ENCODE measurements at places on chromosomes 3 and 15.

- no peaks in the 10 kb centered on the region for H3K36me3 ChIP-seq
- DNase-seq, result no peak
These were observed 21.4 kb upstream of the LEO1 start for GRCh38 chr15:51992953-51993352.

- H3K27me3 ChIP-seq, result no peaks in the 10 kb centered on the region
- DNase-seq, result no peak
- H3K27ac ChIP-seq, result no peak overlapping the region
- H3K4me3 ChIP-seq, result no peak overlapping the region
- H3K36me3 ChIP-seq, result peaks cover 11% of the 10 kb centered on the region
These were observed 124.1 kb downstream of the NR2E3 start for GRCh38 chr15:71934446-71934845.

DNA sequence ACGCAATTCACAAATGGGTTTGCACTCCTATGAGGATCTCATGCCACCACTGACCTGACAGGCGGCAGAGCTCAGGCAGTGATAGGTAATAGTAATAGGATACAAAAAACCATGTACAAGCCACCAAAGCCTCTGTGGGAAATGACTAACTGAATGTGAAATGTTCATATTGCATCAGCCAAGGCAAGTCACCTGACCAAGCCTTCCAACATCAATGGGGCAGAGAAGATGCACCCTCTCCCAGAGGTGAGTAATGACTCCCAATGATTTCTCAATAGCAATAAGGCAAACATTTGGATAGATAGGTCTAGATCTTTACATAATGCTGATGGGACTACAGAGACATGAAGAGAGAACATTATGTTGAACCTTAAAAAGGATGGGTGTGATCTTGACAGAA lies 14.9 kb downstream of the CNTN3 start:
- no peaks in the 10 kb centered on the region for H3K36me3 ChIP-seq
- DNase-seq, result no peak
- no peaks in the 10 kb centered on the region for H3K4me1 ChIP-seq

GRCh38 chr15:65747265-65747664 lies 44.8 kb downstream of the DENND4A start:
- peaks cover 6% of the 10 kb centered on the region for H3K36me3 ChIP-seq
- no peak for DNase-seq
- no peaks in the 10 kb centered on the region for H3K27me3 ChIP-seq
- H3K27ac ChIP-seq, result no peak overlapping the region
- peaks cover 11% of the 10 kb centered on the region for H3K4me1 ChIP-seq
- no peak overlapping the region for H3K4me3 ChIP-seq

DNA sequence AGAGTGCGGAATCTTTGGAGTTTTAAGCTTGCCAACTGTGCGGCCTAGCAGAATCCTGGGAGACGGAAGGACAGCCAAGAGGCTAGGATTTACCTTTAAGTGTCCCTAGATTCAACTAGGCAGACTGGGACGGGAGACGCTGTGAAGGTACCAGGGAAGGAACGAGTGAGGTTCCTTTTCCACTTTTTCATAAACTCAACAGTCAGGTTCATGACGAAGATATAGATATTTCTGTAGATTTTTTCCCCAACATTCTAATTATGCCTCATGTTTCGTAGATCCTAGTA lies 564 bp upstream of the GABPB1 start:
- peaks cover 3% of the 10 kb centered on the region for H3K36me3 ChIP-seq
- peak overlapping the region; percentile 95 for H3K4me3 ChIP-seq
- peaks cover 46% of the 10 kb centered on the region for H3K4me1 ChIP-seq
- peak overlapping the region; percentile 96 for H3K27ac ChIP-seq
- no peaks in the 10 kb centered on the region for H3K27me3 ChIP-seq

GRCh38 chr3:36832406-36832805 lies 68.1 kb upstream of the DCLK3 start:
- no peaks in the 10 kb centered on the region for H3K27me3 ChIP-seq
- no peak overlapping the region for H3K27ac ChIP-seq
- no peak for DNase-seq
- H3K4me1 ChIP-seq, result no peaks in the 10 kb centered on the region
- H3K4me3 ChIP-seq, result no peak overlapping the region

- H3K4me1 ChIP-seq, result no peaks in the 10 kb centered on the region
- no peak overlapping the region for H3K27ac ChIP-seq
- H3K4me3 ChIP-seq, result no peak overlapping the region
- H3K27me3 ChIP-seq, result no peaks in the 10 kb centered on the region
- no peak for DNase-seq
These were observed 199.3 kb downstream of the TNIK start for GRCh38 chr3:171260899-171261298.

DNA sequence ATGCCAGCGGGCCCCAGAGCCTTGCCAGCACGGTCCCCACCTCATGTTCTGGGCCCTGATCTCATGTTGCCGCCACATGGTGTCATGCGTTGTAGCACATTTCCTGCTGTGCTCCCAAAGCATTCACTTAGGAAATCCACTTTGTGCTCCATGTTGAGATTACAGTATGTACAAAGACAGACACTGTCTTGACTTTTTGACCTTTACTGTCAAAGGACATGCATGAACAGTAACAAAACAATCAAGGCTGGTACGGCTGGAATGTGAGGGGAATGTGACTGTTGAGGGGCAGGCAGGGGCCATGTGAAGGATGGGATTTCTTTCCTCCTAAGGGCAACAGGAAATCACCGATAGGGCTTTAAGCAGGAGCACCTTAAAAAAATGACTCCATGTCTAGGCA lies 53.3 kb upstream of the RPL32 start:
- no peak overlapping the region for H3K27ac ChIP-seq
- H3K27me3 ChIP-seq, result no peaks in the 10 kb centered on the region
- H3K36me3 ChIP-seq, result no peaks in the 10 kb centered on the region
- H3K4me3 ChIP-seq, result no peak overlapping the region
- peaks cover 3% of the 10 kb centered on the region for H3K4me1 ChIP-seq
- no peak for DNase-seq

DNA sequence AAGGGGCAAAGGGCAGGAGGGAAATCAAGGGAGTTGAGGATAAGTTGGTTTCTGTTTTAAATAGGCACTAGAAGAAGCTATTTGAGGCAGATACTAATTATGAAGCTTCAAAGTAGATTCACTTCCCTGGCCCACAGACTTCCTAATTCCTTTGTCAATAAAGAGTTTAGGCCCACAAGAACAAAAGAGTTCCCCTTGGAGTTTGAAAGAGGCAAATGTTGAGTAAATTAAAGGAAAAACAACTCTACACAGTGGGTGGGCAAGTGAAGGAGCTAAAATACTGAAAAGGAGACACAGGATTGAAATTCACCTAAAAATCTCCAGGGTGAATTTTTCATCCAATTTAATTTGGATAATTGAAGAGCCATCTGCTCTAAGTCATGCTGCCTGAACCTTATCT lies 411.7 kb upstream of the RORA start:
- H3K4me1 ChIP-seq, result no peaks in the 10 kb centered on the region
- no peak overlapping the region for H3K4me3 ChIP-seq
- H3K27ac ChIP-seq, result no peak overlapping the region
- H3K27me3 ChIP-seq, result no peaks in the 10 kb centered on the region

All from common myeloid progenitor, CD34-positive (primary cell).